GM23248 (cell line): ENCODE measurements at places on chromosomes 1 and 21.

- peak; percentile 63 for DNase-seq
Measured at GRCh38 chr1:27575840-27576331, 28.1 kb downstream of the AHDC1 start.

DNA sequence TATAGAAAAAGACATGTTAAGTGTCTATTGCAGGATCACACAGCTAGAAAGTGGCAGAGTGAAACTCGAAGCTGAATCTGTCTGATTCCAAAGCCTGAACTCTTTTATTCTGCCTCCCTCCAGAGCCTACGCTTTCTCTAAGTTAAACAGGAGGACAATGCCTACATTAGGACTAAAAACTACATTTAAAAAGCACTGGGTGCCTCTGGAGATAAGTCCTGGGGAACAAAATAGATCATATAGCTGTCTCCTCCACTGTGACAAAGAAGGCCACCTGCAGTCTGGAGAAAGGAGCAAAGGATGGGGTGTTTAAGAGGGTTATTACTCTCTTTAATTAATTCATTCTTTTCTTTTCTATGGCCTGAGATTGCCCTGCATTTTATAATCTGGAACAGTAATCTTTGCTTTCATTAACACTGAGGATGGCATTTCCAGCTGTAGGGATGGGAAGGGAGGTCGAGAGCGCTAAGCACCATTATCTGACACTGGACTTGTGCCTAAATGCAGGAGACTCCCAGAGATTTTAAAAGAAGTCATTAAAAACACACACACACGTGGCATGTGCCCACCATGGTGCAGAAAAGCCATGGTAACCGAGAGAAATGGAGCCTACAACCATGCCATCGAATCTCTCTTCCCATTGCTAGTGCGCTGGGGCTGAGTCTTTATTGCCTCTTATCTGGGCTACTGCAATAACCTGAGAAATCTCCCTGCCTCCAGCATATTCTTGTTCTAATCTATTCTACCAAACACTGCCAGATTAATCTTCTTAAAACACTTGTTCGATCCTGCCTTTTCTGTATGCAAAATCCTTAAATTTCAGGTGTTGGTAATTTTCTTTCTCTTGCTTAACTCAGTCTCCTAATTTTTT lies 92.2 kb downstream of the PLXNA2 start:
- no peak for DNase-seq

DNA sequence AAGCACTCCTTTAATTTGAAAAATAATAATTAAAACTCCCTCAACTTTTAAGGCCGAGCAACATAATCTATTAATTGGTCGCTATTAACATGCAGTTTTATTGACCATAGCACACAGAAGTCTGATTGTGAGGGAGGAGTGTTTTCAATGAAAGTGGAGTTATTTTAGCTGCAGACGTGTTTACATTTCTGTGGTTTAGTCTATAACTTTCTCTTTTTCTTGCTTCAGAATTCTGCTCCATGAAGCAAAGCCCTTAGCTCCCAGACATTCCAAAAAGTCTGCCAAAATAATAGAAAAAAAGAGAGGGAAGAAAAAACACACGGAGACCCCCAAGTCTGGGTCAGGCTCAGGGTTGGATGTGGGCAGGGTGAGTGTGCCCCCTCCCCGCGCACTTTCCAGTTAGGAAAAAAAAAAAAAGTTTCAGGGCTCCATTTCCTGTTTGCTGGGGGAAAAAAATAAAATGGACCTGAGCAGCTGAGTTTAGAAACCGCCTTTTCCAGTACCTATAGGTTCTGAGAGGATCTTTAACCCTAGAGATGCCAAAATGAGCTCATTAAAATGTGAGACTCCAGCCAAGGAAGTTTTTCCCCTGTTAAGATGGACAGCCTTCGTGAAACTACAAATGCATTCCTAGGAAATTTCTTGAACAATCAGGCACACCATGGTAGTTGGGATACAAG lies 143.7 kb upstream of the ETS2 start:
- peak; percentile 72 for DNase-seq

DNA sequence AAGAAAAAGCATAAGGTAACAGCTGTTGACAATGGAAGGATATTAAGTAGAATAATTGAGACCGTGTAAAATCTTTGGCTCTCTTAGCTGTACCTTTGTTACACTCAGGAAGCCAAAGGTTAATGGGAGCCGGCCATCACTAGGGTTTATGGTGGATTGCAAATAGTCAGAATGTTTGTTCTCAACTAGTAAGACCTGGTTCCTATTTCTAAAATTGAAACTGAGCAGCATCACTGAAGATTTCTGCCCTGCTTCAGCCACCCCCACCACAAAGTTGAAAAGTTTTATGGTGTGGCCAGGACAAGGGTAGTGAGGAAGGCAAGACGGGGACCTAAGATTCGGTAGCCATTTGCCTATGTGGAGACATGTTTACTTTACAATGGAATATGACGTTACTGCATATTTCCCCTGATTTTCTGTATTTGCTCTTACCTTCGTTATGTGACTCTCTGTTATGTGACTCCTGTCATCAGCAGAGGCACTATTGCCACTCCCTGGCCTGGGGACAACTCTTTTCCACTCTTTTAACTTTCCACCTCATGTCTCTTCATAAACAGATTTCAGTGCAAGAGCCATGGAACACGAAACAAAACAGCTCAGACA lies 41.4 kb upstream of the KIF1B start:
- DNase-seq = no peak

DNA sequence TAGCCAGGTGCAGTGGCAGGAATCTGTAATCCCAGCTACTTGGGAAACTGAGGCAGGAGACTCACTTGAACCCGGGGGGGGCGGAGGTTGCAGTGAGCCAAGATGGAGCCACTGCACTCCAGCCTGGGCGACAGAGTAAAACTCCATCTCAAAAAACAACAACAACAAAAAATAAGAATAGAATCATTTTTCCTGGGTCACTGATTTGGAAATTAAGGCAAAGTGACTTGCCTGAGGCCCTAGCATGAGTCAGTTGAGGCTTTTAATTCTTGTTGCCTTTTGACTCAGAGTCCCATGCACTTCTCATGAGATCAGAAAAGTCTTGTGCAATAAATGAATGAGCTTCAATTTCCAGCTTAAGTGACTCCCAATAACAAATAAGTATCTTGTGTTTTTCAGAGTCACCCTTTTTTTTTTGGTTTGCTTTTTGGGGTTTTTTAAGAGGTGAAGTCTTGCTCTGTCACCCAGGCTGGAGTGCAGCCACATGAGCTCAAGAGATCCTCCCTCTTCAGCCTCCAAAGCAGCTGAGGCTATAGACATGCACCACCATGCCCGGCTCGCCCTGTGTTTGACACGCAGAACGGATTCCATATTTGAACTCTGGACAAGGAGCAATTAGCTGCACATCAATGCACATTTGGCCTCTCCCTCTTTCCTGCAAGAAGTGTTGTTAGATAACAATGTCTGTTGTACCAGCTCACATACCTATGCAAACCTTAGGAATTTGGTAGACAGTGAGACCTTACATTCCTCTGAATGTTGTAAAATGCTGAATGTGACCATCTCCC lies 3.4 kb upstream of the PLEKHM2 start:
- DNase-seq = peak; percentile 98

DNA sequence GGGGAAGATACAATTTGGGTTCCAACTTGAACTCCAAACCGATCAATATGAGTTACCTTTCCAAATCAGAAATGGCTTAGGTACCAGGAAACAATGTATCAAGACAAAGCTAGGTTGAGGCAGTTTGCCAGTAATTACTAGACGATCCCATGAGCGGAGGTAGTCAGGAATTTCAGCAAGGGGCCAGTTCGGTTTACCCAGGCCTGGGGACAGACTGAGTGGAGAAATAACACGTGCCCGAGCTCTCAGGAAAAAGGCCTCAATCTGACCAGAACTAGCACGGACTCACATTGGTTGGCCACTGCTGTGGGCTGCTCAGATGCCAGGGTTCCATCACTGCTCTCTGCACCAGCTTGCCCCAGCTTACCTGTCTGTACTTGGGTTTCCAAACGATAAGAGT lies 15.3 kb downstream of the CLSTN1 start:
- no peak for DNase-seq

GRCh38 chr1:207831517-207832327 lies 79.2 kb downstream of the CD34 start:
- no peak for DNase-seq

GRCh38 chr1:205965036-205965884 lies 22.0 kb upstream of the SLC26A9 start:
- DNase-seq = no peak

DNA sequence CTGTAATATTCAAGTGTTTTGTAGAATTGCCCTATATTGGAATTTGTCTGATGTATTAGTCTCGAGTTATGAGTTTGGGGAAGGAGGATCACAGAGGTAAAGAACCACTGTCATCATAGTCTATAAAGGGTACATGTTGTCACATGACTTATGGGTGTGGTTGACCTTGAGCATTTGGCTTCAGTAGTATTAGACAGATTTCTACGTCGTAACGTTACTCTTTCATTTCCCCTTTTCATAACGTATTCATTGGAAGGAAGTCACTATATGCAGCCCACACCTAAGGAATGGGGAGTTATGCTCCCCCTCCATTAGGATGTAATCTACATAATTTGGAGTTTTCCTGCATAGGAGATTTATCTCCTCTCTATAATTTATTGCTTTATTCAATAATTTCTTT lies 110.1 kb upstream of the VAV3 start:
- DNase-seq = no peak

DNA sequence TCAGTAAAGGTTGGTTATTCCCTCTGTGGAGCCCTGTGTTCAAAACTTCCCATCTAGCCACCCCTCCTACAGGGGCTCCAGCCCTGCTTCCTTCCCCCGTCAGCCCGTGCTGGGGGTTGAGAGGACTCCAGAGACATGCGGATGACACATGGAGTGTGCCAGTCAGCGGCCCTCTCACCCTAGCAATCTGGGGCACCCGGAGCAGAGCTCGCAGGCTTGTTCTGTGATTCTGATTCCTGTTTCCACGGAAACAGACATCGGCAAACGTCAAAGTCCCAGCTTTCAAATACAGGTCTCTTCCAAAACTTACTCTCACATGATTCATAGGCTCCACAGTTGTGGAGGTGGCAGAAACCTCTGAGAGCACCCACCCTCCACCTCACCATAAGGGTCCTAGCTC lies 9.8 kb upstream of the SSBP3 start:
- DNase-seq = no peak

DNA sequence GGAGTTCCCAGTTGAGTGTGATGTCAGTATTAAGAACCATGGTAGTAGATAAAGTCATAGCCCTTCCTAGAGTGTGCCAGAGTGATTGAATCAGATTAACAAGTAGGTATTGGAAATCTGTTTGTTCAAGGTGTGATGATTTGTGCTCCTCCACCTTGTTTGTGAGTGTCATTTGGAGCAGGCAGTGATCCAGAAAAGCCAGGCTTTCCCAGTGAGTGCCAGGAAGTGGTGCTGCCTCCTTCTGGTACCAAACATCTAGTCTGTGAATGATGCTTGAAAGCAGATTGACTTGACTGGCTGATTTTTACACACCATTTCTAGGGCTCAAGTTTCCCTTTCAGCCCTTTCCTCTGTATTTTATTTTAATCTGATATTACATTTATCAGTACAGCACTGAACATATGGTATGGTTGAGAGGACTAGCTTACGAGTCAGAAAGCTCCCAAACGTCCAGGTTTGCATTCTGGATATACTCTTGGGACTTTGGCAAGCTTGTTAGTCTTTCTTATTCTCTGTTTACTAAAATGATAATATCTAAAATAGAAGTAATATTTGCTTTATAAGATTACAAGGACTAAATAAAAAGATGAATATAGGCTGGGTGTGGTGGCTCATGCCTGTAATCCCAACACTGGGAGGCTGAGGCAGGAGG lies 100.7 kb downstream of the PATJ start:
- peak; percentile 21 for DNase-seq

GRCh38 chr1:156114919-156115513 lies 505 bp downstream of the LMNA start:
- DNase-seq = peak; percentile 54

DNA sequence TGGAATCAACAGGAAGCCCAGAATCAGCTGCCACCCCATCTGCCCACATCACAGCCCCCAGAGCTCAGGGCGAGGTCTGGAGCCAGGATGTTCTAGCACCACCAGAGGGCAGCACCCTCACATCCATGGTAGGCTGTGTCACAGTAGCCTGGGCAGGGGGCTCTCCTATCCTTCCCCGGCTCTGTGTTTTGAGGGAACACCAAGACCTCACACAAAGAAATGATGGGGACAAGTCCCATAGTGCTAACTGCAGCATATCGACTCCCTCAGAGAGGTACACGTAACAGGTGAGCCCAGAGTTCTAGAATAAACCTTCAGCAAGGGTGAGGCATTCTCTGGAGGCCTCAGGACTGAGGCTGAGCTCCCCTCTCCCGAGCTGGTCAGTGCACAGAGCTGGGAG lies 2.3 kb upstream of the KCNC4 start:
- peak; percentile 71 for DNase-seq

- no peak for DNase-seq
Measured at GRCh38 chr1:226915672-226915995, 24.5 kb upstream of the COQ8A start.

DNA sequence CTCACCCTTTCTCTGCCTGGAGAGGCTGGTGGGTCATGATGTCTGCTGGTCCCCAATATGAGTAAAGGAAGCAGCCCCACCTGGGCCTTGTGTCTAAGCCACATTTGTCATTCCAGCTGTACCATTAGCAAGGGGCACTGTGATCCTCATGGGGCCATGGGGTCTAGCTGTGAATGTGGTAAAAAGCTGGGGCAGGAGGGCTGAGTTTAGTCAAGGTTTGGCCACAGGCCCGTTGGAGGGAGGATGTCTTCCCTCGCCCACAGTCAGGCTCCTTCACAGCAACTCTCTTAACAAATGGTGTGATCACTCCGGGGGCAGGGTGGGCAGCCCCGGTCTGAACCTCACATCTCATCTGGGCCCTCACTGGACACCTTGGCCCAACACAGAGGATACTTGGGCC lies 115.4 kb downstream of the DMRTB1 start:
- no peak for DNase-seq

- no peak for DNase-seq
Measured at GRCh38 chr1:27873671-27874384, 1.5 kb downstream of the THEMIS2 start.
